Smooth muscle cell of the umbilical artery (primary cell): ENCODE measurements at places on chromosomes 12 and 14. TPM values are rescaled to one million over a fixed set of nuclear protein-coding genes. Genes with fewer than 3 reads are reported as not detected.

Gene PRB2
- total RNA-seq: not detected in 2 replicates

Gene CLEC2A
- total RNA-seq: not detected in 2 replicates

Gene SMIM41
- total RNA-seq: 0.23 TPM in 1 of 2 replicates, not detected in the other

Gene HDAC7
- 23.2 and 47.6 TPM in 2 replicates for total RNA-seq

Gene ACACB
- 4.5 and 4.7 TPM in 2 replicates for total RNA-seq

Gene OR4K13
- not detected in 2 replicates for total RNA-seq

Gene SLC8A3
- total RNA-seq: 0.65 and 0.89 TPM in 2 replicates

Gene SLC17A8
- not detected in 2 replicates for total RNA-seq

Gene ESPL1
- 0.59 and 5.3 TPM in 2 replicates for total RNA-seq

Gene SVOP
- not detected in 2 replicates for total RNA-seq

Gene EXOC3L4
- total RNA-seq: 0.59 TPM in 1 of 2 replicates, not detected in the other

Gene BATF
- not detected in 2 replicates for total RNA-seq

Gene INHBC
- not detected in 2 replicates for total RNA-seq

Gene KLRC4
- not detected in 2 replicates for total RNA-seq

Gene ADSS1
- total RNA-seq: 7.7 and 12.2 TPM in 2 replicates

Gene KRT78
- not detected in 2 replicates for total RNA-seq

Gene TMEM30B
- not detected in 2 replicates for total RNA-seq

Gene TC2N
- total RNA-seq: under 0.01 and 0.18 TPM in 2 replicates

Gene ZNF10
- total RNA-seq: 8.6 and 12.8 TPM in 2 replicates

Gene NFYB
- 30.5 and 30.9 TPM in 2 replicates for total RNA-seq

Gene PLEKHD1
- total RNA-seq: not detected in 2 replicates

Gene OTOGL
- under 0.01 and 0.09 TPM in 2 replicates for total RNA-seq

Gene IQSEC3
- 0.05 and 0.59 TPM in 2 replicates for total RNA-seq

Gene BICDL1
- under 0.01 and 0.46 TPM in 2 replicates for total RNA-seq

Gene MYF5
- total RNA-seq: not detected in 2 replicates

Gene HSPB8
- total RNA-seq: 23.5 and 26.0 TPM in 2 replicates

Gene HELB
- 4.5 and 4.8 TPM in 2 replicates for total RNA-seq

Gene LYZ
- total RNA-seq: not detected in 2 replicates

Gene APOF
- total RNA-seq: not detected in 2 replicates

Gene NPFF
- not detected in 2 replicates for total RNA-seq

Gene SSTR1
- 7.7 and 21.8 TPM in 2 replicates for total RNA-seq

Gene GAS2L3
- total RNA-seq: 4.5 and 18.4 TPM in 2 replicates
